ENCODE measurements at places on chromosomes 5 and 9. TPM values are rescaled to one million over a fixed set of nuclear protein-coding genes. Genes with fewer than 3 reads are reported as not detected.

SPEF2 gene
- 2.2 TPM for total RNA-seq

FAM153A gene
- total RNA-seq, result not detected

PCDHGC4 gene
- 1.7 TPM for total RNA-seq

TEX53 gene
- not detected for total RNA-seq

CCDC192 gene
- total RNA-seq, result not detected

ARL14EPL gene
- 0.18 TPM for total RNA-seq

TAF11L5 gene
- total RNA-seq, result not detected

CDH6 gene
- total RNA-seq, result 40.0 TPM

ZCCHC10 gene
- total RNA-seq, result 8.1 TPM

OR2K2 gene
- not detected for total RNA-seq

SCGB3A2 gene
- not detected for total RNA-seq

C9 gene
- total RNA-seq, result 0.18 TPM

PDGFRB gene
- total RNA-seq, result 121 TPM

KIF27 gene
- total RNA-seq, result 3.8 TPM

ESM1 gene
- total RNA-seq, result 0.57 TPM

MYMK gene
- total RNA-seq, result not detected

UGT3A1 gene
- not detected for total RNA-seq

SFXN1 gene
- total RNA-seq, result 74.4 TPM

SLCO4C1 gene
- not detected for total RNA-seq

FBLL1 gene
- 0.74 TPM for total RNA-seq

MSMP gene
- not detected for total RNA-seq

LCN15 gene
- not detected for total RNA-seq

SPATA31D4 gene
- not detected for total RNA-seq

RNF208 gene
- total RNA-seq, result under 0.01 TPM

SPATA6L gene
- 0.43 TPM for total RNA-seq

FOXD4L4 gene
- 0.14 TPM for total RNA-seq

GCNT1 gene
- total RNA-seq, result 30.0 TPM

SLC31A2 gene
- 10.0 TPM for total RNA-seq

PKN3 gene
- 0.55 TPM for total RNA-seq

SLC45A2 gene
- 0.14 TPM for total RNA-seq

SPIN1 gene
- 100 TPM for total RNA-seq

SIGMAR1 gene
- total RNA-seq, result 52.1 TPM

FIBCD1 gene
- total RNA-seq, result 1.5 TPM

PAPPA gene
- 209 TPM for total RNA-seq

ADAMTS12 gene
- total RNA-seq, result 34.2 TPM

ADGRV1 gene
- 0.18 TPM for total RNA-seq

PKD2L2 gene
- total RNA-seq, result not detected

SNCAIP gene
- 19.4 TPM for total RNA-seq

All from smooth muscle cell of bladder (primary cell).